ENCODE measurements at places on chromosomes 3 and 15.

DNA sequence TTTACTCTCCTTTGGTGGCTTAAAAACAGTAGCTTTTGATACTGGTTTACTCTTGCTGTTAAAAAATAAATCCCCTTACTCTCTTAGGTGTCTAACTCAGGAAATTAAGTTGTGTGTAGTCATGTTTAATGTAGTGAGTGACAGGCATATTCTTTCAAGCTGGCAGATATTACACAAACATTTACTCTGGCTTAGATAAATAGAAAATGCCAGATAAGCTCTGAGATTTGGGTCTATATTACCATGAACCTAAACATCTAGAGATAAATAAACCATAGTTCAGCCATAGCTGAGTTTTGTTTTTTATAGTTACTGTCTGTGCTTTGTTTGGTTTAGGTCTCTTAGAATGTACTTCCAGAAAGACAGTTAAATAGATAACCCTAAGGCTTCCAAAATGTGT, 2.4 kb downstream of the SEMA6D start:
- no peak for DNase-seq

DNA sequence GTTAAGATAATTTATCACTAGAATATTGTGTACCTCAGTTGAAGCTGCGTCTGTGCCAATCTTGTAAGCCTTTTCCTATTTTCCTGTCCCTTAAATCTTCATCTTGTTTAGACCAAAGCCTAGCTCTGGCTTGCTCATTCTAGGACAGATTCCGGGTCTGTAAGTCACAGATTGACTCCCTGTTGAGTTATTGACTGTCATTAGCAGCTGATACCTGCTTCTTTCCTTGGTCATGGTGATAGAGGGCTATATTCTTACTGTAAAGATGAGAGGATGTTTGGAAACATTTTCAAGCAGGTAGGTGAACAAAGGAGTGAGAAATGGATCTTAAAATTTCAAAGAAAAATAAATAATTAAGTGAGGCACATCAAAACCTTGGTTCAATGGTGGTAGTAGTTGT, 200.2 kb downstream of the KCNH8 start:
- no peak for DNase-seq

DNA sequence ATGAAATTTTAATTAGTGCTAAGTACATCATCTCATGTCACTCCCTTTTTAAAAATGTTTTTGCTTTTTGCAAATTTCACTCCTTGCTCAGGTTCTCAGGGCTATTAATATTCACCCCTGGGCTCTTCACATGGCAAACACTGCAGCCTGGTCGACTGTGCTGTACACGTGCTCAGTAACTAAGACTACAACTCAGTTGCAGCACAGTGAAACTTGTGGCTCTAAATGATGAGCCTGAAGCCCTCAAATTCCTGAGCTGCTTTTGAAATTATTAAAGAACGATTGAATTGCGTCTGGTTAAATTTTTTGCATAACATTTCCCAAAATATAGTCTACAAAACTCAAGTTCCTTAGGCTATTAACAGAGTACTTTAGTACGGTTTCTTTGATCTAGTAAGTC, 159.3 kb upstream of the C2CD4B start:
- no peak for DNase-seq

- DNase-seq: no peak
Observed at GRCh38 chr15:25932696-25933095, 69.6 kb upstream of the ATP10A start.

DNA sequence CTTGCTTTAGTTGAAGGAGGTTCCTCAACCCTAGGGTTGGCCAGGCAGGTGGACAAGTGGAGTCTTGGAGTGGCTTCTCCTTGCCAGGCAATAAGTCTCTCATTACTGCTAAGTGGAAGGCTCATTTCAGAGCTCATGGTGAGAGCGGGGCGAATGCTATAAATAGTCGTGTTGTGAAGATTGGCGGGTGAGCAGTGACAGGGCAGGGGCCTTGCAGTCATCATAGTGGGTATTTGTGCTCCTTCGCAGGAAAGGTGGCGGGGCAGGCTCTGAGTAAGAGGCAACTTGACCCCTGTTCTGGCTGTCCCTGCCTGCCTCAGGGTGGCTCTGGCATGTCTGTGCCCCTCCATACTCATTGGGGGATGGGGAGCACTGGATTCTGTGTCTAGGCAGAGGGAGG, 8.7 kb upstream of the GRM2 start:
- DNase-seq: no peak

DNA sequence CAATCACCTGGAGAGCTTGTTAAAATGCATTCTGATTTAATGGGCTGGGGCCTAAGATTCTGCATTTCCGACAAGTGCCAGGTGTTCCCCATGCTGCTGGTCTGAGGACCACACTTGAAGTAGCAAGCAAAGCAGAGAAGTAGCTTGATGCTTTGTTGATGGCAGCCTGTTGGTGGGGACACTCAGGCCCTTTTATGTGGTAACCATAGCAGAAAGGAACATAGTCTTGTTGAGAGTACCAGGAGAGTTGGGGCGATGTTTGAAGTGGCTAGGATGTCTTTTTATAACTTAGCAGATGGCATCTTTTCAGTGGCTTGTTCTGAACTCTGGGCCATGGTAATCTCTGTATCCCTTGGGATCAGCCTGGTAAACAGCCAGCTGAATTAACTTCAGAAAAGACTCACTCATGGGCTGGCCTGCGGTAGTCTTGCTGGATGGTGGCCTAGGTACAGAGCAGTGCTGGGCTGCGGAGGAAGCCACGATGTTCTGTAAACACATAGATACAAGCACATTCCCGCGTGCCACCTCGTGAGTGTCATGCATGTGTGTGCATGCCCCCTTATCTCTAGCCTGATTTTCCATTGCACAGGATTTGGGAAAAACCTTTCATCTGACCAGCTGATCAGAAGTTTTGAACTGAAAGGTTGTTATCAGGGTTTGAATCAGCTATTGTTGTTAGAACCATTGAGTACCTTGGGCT, 292.4 kb upstream of the LRRFIP2 start:
- no peak for DNase-seq

DNA sequence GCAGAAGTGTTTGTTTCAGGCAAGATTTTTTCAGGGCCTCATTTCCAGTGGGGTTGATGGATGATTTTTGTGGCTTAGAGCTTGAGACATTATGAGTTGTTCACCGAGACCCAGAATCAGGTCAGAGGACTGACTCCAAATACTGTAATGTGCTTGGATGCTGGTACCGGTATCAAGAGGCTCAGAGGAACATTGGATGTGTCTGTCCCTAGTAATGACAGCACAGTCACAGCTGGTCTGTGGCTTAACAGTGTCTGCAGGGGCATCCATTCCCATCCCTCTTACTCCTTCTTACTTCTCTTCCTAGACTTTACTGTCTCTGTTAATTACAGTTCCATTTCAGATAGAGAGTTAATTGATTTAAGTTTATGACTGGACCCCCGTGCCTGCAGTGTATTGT, 107.8 kb downstream of the PTPRG start:
- no peak for DNase-seq

DNA sequence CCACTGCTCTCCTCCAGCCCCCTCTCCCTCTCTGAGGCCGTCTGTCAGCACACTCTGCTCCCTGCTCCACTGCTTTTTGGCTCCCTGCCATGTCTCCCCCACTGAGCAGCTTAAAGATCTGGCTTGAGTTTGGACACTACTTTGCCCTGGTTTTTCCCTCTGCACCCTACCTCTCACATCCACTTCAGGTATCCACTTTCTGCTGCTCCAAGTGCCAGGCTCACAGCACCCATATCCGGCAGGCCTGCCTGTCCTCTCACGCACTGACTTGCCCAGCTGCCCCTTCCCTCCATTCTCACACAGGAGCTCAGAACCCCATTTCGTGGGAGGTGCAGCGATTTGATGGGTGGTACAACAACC, 3.7 kb downstream of the DUOX1 start:
- no peak for DNase-seq

DNA sequence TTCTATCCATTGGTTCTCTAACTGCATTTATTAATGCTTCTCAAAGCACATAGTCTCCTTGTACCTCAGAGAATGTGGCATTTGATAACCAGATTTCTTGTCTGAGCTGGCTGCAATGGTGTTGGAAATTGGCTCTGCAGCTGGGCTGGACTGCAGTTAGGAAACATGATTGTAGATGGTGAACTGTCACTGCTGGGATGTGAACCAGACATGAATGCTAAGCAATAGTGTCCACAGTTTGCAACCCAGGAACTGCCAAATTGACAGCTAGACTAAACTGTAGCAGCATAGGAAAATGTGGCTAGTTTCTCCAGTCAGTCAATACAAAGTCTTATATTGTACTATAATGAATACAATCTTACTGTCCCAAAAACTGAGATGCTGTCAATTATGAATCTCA, 656.6 kb upstream of the GOLIM4 start:
- DNase-seq: no peak

DNA sequence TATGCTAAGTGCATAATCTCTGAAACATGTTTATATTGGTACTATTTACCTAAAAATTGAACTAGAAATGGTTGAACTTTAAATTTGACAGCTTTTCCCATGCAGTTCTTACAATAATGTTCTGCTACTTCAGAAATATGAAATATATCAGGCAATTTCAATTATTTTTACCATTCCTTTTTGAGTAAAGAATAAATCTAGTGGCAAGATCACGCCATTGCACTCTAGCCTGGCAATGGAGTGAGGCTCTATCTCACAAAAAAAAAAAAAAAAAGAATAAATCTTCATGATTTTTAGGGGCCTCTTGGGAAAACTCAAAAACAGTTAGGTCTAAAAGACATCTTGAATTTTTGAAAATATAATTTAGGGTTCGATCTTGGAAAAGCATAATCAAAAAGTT, 10.6 kb upstream of the DNAAF4 start:
- no peak for DNase-seq

DNA sequence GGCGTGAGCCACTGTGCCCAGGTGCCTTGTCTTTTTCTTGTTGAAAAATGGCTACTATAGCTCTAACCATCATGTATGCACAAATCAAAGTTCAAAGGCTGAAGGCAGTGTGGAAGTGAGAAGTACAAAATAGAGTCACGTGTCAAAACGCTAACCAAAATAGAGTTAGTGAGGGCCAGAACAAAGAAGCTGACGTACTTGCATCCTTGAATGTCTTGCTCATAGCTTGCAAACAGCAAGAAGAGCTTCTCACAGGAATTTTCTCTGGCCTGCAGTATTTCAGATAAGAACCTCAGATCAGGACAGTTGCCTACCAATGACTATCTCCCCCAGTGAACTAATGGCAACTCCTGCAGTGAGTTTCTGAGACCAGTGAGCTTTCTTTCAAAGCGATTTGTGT, 713.5 kb downstream of the GRM7 start:
- no peak for DNase-seq

GRCh38 chr15:51576286-51576850, 46.2 kb downstream of the DMXL2 start:
- no peak for DNase-seq

- DNase-seq: no peak
Observed at GRCh38 chr3:12946251-12946648, 104.9 kb upstream of the RPL32 start.

DNA sequence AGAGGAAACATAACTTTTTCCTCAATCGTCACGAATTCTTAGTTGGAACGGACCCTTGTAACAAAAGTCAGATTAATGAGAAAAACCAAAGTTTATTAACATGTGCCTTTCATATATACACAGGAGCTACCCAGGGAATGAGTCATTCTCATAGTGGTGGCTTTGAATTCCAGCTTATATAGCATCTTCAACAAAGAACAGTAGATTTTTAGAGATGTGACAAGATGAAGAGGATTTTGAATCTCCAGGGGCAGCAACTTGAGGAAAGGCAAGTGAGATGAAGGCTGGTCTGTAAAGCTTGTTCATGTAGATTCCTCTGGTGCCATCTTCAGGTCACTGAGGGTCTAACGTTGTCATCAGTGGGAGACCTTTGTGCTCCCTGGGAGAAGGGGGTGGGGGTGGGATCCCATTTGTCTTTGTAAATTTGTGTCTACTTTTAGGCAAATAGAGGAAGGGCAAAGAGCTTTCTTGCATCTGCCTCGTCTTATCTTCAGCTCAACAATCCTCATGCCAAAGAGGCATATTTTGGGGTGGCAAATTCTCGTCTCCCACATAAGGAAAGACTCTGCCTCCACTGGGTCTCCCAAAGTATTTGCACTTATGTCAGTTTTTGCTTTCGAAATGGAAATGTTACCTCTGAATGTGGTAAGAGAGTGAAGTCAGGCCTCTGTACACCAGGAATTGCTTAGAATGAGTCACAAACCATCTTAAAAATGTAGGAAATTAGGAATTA, 29.5 kb downstream of the CLEC3B start:
- DNase-seq: peak; percentile 24

DNA sequence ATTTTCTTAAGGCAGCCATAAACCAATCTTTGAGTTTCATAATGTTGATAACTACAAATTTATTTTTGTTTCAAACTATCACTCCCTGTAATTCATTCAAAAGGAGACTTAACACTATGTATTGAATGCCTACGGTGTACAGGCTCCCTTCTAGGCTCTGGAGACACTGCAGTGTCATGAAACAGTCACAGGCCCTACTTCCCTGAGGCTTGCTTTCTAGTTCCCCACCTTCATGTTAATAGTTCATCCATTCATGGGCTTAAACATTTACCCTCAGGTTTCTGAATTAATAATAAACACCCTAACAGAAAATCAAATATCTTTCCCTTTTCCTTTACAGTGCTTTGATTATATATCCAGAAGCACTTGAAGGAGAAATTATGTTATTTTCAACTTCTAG, 168.7 kb downstream of the CHL1 start:
- no peak for DNase-seq

DNA sequence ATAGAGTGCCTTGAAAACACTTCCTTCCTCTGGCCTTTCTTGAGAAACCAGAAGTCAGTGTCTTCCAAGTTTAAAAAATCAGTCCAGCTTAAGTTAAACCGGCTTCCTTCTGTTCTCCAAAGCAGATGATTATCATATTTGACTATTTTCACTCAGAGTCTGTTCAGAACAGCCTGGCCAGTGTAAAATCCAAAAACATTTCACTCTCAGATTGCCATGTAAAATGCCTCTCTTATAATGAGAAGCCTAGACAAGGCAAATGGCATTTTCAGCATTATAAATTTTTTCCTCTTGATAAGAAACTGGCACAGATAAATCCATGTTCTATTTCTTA, 193.5 kb downstream of the TNIK start:
- DNase-seq: no peak

DNA sequence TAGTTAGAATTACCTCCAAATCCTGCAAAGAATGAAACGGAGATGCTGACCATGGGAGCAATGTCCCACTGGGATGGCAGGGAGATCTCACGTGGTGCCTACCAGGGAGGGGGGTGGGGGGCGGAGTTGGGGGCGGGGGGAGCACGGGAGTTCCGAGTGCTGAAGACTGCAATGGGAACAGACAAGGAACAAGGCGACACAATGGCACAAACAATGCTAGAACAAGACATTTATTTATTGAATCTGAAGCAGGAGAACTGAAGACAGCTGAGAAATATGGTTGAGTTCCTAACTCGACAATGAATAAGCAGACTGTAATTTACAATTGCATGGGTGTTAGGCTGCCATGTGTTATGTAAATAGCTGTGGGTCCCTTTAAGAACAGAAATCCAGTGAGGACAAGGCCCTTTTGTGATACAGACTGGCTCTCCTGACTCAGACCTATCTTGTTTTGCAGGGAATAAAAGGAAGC, 91.2 kb downstream of the AQP9 start:
- DNase-seq: no peak
